ENCODE measurements at places on chromosomes 3 and 15.

DNA sequence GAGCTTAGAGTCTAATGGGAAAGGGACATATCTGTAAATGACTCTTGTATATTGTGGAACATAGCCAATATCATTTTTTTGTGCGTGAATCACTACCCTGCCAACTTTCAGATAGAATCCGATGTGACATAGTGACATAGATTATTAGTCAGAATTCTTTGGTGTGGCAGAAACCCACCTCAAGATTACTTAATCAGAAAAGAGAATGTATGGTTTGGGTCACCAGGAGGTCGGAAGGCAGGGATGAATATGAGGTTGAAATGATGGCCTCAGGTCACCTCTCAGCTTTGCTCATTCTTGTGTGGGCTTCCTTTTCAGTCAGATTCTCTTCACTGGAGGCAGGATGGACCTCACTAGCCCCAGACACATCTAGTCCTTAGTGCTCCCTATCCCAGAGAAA lies 41.4 kb downstream of the SNAPC5 start:
- DNase-seq = no peak

DNA sequence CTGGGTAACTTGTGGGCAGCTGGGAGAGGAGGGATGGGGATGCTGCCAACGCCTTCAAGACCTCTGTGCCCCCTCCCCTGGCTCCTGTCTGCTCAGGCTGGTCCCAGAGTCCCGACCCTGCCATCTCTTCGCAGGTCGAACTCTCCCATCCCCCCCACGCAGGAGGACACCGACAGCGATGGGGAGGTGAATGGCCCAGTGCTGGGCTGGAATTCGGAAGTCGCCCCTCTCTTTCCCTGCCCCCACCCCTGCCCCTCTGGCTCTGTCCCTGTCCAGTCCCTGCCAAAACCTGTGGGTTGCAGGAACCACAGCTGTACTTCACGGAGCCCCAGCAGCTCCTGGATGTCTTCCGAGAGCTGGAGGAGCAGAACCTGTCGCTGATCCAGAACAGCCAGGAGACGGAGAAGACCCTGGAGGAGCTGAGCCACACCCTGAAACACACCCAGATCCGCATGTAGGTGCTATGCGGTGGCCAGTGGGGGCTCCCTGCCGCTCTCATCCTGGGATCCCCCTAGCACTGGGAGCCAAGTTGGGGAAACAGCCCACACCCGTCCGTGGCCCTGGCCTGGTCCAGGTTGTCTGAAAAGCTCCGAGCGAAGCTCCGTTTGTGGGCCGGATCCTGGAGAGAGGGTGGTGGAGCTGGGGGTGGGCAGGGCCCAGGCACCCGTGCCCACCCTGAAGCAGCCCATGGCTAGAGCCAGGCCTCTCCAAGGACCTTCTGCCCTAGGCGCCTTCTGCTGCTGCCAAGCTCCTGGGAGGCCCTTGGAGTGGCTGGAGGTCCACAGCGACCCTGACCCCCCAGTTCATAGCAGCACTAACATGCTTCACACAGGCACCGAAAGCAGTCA lies 28.7 kb downstream of the CFAP100 start:
- no peak for DNase-seq

GRCh38 chr15:95558131-95558530 lies 772.4 kb upstream of the NR2F2 start:
- DNase-seq = no peak

DNA sequence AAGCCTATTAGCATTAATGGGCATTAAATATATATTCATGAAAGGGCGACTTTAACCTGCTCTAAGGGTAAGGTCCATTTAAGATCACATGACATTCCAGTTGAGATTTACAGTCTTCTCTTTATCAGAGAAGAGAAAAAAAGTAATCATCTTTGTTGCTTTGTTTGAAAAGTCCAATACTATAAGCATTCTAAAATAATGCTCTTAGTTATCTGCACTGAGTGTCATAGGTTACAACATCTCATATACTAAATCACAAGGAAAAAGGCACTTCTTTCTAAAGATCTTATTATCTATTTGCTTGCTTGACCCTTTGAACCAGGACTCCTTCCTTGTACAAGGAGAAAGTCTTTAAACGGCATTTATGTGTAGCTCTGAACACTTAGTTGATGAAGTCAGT lies 1.4 kb downstream of the TMEM207 start:
- DNase-seq = no peak

DNA sequence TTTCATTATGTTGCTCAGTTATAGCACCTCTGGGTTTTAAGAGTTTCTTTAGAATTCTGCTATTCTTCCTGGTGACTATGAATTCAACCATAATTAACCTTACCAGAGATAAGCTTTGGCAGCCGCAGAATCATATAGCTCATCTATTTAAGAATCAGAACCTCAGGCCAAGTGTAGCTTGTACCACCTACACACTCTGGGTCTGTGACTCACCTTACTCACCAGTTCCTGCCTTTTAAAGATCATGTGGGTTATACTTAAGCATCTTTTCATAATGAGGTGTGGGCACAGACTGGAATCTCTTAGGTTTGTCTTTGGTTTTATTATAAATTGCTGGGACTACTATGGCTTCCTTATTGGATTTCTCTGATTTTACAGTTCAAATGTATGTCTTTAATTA lies 21.9 kb downstream of the CDV3 start:
- no peak for DNase-seq

DNA sequence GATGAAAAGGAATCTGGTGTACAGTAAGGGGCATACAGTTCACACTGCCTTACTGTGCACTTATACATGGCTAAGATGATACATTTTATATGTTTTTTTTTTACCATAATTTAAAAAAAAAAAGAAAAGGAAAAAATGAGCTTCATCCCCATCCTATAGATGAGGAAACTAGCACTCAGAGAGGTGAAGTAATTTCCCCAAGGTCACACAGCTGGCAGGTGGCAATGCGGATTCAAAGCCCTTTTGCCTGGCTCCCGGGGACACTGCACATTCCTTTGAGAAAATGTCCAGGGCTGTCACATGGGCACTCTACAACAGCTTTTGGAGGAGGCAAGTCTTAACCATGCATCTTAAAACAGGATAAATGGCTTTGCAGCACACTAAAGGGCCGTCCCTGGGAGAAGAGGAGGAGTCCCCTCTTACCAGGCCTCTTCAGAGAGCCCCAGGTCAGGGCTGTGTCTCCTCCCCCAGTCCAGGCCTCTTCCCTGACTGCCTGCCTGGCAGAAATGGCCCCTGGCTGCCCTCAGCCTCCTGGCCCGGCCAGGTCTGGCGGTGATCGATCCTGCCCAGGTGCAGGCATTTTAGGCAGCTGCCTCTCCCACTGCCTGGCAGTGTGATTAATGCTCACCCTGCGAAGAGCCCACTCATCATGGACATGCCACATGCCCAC lies 95.1 kb upstream of the LINGO1 start:
- DNase-seq = no peak

DNA sequence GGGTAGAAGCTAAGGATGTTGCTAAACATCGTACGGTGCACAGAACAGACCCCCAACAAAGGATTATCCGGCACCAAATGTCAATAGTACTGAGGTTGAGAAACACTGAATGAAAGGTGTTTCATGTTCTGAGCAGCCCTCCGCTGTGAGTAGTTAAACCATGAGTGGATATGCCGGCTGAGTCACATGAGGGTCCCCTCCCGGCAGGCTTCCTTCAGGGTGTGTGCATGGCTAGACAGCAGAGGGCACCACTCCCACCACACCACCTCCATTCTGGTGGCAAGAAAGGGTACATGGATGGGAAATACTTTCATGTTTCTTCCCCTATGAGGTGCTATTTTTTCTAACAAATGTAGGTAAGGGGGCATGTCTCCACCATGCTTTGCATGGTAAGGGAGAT lies 128.3 kb upstream of the SEMA6D start:
- DNase-seq = no peak

- no peak for DNase-seq
These were observed 86.5 kb downstream of the SEMA6D start for GRCh38 chr15:47803767-47804166.

DNA sequence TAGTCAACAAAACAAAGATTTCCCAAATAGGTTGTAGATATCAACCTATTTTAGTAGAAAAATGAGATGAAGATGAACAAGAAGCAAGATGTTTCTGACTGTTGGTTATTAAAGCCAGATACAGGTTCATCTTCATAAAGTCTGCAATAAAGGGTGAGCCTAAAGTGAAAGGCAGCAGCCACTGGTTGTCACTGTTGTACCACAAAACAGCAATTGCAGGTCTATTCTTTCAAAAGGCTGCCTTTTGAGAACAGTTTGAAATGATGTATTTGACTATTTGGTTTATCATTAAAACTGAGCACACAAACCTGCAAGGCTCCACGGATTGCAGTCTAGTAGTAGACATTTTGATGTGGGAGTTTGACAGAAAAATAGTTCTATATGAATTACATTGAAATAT lies 543.4 kb downstream of the GBE1 start:
- no peak for DNase-seq

DNA sequence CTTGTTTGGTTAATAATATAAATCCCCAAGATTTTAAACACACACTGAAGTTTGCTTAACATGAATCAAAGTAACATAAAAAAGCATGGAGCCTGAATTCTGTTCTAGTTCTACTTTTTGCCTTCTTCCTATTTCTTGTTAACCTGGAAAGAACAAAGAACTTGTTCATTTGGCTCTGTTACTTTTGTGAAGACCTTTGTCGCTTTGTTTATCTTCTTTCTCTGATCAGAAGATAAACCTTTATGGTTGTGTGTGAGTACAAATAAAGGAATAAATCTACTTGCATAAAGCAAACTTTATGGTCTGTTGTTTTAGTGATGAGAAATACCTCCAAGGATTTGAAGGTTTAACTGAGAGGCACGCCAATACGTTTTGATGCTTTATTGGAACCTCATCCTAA lies 210.1 kb upstream of the SATB1 start:
- no peak for DNase-seq

DNA sequence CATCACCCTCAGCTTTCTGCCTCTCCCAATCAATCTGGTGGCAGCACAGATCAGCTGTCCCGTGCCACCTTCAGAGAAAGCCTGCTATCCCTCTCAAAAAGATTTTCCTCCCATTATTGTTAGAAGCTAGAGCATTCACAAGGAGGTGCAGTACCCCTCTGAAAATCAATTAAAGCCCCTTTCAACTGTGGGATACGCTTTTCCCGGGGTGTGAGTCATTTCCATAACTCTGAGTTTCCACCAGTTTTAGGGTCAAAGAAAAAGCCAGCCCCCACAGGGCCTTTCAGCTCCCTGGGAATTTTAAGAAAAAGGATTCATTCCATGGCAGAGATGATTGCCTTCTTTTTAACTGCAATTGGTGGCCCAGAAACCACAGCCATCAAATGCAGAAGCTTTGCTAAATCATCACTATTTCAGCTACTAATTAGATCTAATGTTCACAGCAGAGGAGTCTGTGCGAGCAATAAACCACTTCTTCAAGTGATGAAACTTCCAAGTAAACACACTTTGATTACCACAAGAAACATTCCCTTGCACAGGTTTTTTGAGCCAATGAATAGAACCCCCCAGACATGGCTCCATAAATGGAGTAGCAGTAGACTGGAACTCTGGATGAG lies 270.0 kb upstream of the TPRG1 start:
- DNase-seq = no peak

- DNase-seq = no peak
These were observed 16.2 kb upstream of the SLC28A1 start for GRCh38 chr15:84868037-84868880.

DNA sequence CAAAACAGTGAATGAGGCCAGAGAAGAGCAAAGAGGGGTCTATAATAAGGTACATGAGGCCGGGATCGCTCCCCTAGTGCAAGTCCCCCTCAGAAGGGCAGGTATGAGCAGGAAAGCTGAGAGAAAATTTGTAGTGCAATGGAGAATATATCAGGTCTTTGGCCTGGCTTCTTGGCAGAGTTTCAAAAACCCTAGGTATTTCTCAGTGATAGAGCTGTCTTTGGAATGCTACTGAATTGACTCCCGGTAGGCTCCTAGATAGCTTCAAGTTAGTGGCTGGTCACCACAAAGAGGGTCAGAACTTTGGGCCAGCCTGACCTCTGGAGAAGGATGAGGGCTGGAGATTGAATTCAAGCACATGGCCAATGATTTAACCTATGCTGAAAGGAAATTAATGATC lies 30.6 kb upstream of the OXTR start:
- DNase-seq = no peak
